T-cell (primary cell): ENCODE measurements at places on chromosomes 1 and 21. TPM values are rescaled to one million over a fixed set of nuclear protein-coding genes. Genes with fewer than 3 reads are reported as not detected.

RAB3GAP2 gene
- total RNA-seq: 55.1 TPM

SLC6A17 gene
- total RNA-seq: not detected

GTF2B gene
- total RNA-seq: 35.5 TPM

GRCh38 chr1:172561252-172561651 lies 28.3 kb downstream of the SUCO start:
- no peaks in the 10 kb centered on the region for H3K27me3 ChIP-seq
- DNase-seq: no peak
- H3K4me3 ChIP-seq: no peak overlapping the region
- H3K4me1 ChIP-seq: no peaks in the 10 kb centered on the region

GRCh38 chr1:40983286-40983685 lies 3.8 kb downstream of the CTPS1 start:
- no peak for DNase-seq
- H3K27me3 ChIP-seq: no peaks in the 10 kb centered on the region
- H3K36me3 ChIP-seq: no peaks in the 10 kb centered on the region
- peaks cover 24% of the 10 kb centered on the region for H3K4me1 ChIP-seq
- H3K4me3 ChIP-seq: no peak overlapping the region
- H3K27ac ChIP-seq: no peak overlapping the region

DNA sequence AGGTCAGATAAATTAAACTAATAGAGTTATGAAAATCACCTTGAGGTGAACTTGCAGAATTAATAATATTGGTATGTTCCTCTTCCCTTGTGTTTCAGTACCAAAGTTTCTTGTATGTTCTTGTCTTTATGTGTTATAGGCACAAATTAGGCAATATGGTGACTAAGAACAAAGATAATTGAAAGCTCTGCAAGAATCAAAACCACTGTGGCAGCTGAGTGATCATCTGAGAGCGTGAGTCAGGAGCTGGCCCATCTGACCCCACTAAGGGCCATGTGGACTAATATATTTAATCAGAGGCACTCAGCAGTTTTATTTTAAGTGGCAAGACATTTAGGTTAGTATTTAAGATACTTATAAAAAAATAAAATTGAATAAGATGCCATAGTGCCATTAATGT lies 12.8 kb upstream of the CASQ2 start:
- H3K4me1 ChIP-seq: no peaks in the 10 kb centered on the region
- DNase-seq: no peak
- no peak overlapping the region for H3K27ac ChIP-seq

DNA sequence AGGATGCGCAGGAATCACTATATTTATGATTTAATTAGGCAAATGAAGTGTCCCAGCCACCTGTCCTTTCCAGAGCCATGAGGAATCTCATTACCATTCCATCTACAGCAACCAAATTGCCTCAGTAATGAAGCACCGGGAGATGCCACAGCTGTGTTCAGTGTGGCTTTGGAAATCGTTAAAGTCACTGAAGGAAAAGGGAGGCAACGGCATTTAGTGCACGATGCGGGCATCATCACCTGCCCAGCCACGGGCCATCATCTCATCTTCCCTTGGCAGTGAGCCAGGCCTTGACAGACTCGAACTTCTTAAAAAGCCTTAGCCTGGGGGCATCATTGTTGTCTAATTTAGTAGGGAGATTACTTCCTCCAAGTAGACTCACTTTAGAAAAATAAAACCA lies 67.8 kb downstream of the CNIH3 start:
- no peak overlapping the region for H3K27ac ChIP-seq
- H3K27me3 ChIP-seq: peaks cover 17% of the 10 kb centered on the region
- no peak for DNase-seq
- H3K4me3 ChIP-seq: no peak overlapping the region
- H3K36me3 ChIP-seq: no peaks in the 10 kb centered on the region
